CD4-positive, alpha-beta T cell treated with Interleukin-17A for 1 hour (primary cell): ENCODE measurements at places on chromosomes 16 and 17.
A peak's percentile ranks its signal among the peaks of the same experiment; 100 is the strongest.

GRCh38 chr17:791829-792228 is 9.7 kb downstream of the MRM3 start:
- DNase-seq = no peak

- no peak for DNase-seq
Measured at GRCh38 chr17:60606036-60606435, 6.0 kb downstream of the PPM1D start.

DNA sequence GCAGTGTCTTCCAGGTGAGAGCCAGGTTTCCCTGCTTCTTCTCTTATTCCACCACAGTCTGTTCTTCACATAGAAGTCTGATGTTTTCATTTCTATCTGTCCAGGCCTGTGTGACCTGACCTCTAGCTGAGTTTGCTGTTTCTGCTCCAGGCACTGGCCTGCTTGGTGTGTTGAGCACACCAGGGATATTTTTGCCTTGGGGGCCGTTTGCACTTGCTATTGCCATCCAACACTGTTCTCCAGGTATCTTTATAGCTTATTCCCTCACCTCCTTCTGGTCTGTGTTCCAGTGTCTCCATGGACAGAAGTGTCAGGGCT is 41.4 kb downstream of the MRTFB start:
- DNase-seq = no peak

DNA sequence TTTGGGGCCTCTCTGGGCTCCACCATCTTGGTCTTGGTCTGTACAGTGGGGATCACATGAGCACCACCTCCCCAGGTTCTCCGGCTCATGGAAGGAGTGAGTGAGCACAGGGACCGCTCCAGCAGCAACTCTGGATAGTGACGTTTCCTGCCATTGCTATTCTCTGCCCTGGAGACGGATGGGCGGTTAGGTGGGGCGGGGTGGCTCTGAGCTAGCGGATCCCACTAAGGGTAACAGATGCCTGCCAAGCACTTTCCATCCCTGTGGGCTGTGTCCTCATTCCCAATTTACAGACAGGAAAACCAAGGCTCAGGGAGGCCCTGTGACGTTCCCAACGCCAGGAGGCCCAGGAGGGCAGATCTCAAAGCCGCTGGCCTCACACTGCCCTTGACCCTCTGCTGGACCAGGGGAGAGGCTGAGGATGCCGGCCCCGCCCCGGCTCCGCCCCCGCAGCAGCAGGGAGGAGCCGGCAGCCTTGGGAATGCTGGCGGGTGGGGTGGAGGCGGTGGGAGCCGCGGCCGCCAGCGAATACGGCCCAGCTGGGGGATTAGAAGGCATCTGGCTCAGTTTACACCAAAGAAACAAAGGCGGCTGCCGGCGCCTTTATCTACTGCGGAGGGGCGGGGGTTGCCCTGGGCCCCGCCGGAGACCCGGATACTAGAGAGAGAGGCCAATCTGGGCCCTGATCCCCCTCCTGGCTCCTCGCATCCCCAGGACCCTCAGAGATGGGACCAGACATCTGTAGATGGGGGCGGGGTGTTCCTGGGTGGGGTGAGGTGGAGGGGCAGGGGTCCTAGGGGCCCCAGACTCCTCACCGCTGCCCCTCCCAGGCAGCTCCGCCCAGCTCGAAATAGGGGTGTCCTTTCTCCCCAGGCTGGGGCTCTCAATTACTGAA is 122.3 kb upstream of the CIBAR2 start:
- no peak for DNase-seq

GRCh38 chr17:60080545-60080944 is 1.8 kb upstream of the HEATR6 start:
- DNase-seq = no peak

GRCh38 chr16:27223226-27223610 is 19.9 kb downstream of the KDM8 start:
- DNase-seq = no peak

DNA sequence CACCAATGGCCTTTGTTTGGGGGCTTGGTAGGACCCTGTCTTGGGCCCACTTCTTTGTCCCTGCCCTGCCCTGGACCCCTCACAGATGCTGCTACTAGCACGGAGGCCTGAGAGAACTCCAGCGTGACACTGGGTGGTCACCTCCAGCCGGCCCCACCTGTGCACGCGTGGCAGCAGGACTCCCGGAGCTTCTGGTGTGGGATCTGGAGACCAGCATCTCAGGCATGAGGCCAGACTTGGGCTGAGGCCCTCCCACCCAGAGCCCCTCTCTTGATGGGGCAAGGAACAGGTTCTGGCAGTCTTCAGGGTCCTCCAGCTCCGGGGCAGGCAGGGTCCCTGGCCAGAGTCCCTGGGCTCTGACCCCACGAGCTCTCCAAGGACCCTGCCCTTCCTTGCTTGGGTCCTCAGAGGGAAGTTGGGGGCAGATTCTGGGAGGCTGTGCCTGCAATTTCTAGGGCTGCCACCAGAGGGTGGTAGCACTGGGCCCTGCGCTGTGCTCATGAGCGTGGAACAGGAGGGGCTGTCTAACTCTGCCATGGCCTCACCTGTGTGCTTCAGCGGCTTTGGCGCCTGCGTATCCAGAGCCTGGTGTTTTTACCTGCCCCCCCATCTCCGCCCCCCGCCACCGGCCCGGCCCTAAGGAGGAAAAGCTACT is 3.1 kb upstream of the BAIAP3 start:
- DNase-seq = no peak

DNA sequence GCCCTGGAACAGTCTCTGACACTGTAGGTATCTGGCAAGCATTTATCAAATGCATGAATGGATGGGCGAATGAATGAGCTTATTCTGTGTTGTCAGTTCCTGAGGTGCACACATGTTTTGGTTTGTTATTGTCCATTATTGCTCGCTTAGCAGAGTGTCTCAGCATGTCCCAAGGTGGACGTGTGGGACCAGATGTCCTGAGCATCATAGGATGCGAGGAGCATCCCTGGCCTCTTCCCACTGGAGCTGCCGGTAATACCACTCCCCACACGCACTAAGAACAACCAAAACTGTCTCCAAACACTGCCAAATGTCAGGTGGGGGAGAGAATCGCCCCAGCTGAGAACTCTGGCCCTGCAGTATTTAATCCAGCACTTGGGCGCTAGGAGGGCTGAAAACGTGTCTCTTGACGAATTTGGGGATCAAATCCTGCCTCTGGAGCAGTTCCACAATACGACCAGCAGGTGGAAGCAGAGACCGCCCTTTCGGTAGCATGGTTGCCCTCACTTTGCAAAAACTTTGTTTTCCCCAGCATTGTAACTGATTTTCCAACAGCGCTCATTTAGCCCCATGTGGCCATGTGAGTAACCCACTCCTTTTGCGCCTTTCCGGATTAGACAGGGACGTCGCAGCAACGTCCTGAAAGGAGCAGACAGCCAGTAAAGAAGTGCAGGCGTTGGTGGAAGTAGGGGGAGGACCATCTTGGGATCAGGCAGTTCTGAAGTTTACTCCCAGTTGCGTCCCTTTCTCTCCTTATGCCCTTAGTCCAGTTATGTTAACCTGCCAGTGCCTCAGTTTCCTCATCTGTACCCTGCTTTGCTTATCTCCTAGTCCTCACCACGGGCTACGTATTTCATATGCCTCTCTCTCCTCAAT is 22.7 kb downstream of the TMEM114 start:
- peak; percentile 84 for DNase-seq

GRCh38 chr17:78759969-78760352 is 22.1 kb downstream of the CYTH1 start:
- no peak for DNase-seq

GRCh38 chr17:9760266-9760665 is 31.1 kb downstream of the DHRS7C start:
- no peak for DNase-seq

GRCh38 chr16:66881560-66881959 is 1.2 kb downstream of the PDP2 start:
- DNase-seq = no peak

DNA sequence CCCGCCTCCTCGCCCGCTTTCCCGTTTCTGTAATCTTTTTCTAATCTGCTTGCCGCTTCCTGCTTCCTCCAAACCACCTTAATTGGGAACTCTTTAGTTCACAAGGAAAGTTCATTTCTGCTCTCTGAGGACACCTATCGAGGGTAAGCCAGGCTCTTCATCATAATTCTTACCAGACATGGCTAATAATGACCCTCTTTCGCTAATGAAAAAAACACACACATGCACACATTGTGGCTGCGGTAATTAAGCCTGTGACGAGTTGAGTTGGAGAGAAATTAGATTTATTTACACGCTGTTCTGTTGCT is 100.6 kb downstream of the ZNF423 start:
- no peak for DNase-seq

GRCh38 chr17:81034168-81034777 is 678 bp upstream of the BAIAP2 start:
- DNase-seq = no peak

DNA sequence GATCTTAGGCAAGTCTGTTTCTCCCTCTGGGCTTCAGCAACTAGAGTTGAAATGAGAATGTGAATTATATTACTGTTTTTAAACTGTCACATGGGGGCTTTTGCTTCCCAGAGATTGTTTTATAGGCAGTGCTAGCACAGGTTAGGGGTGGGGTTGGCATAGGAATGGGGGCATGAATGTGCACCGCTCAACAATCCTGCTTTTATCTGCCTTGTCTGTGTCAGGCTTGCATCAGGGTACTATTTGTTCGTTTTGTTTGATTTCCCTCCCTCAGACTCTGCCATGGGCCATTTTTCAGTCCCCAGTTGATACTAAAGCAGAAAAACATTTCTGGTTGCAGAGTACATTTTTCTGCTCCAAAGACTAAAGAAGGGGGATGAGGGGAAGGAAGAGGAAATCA is 34.6 kb upstream of the IRX6 start:
- no peak for DNase-seq

GRCh38 chr16:89563639-89564392 is 3.3 kb downstream of the RPL13 start:
- peak; percentile 23 for DNase-seq

GRCh38 chr17:73227379-73227778 is 34.3 kb downstream of the CPSF4L start:
- DNase-seq = no peak

DNA sequence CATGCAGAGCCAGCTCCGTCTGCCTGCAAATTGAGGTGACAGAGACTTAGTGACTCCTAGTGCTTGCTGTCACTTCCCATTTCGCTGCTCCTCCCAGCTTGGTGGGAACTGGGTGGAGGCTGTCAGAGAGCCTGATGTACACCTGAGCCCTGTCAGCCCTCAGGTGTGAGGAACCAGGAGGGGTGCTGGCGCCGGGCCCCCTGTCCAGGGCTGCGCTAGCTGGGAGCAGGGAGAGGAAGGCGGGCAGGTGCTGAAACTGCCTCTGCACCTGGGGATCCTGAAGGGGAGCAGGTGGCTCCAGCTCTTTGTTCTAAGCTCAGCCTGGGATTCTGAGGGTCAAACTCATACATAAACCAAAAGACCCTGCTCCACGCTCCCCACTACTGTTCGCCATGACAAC is 10.8 kb upstream of the WSCD1 start:
- no peak for DNase-seq

DNA sequence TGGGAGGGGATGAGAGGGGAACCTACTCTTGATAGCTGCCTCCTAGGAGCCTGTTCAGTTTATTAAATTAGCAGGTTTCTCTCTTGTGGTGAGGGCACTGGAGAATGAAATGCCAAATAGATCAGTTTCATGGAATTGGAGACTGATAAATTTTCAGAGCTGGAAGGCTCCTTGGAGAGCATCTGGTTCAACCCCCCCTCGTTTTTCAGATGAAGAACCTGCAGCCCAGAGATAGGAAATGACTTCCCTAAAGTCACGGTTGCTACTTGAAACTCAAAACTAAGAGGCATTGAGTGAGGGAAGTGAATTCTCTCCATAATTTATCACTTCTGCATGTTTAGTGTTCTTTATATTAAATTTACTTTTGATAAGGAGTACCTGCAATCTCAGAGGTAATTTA is 366.0 kb upstream of the CCL2 start:
- no peak for DNase-seq

GRCh38 chr16:89197633-89198416 is 2.5 kb downstream of the SLC22A31 start:
- DNase-seq = no peak

- DNase-seq = no peak
Measured at GRCh38 chr17:43212641-43213490, 1.2 kb downstream of the TMEM106A start.
